ENCODE measurements at places on chromosomes 2 and 18. TPM values are rescaled to one million over a fixed set of nuclear protein-coding genes. Genes with fewer than 3 reads are reported as not detected.

The CIB4 gene
- not detected for total RNA-seq

The FER1L5 gene
- 0.52 TPM for total RNA-seq

The OR6B2 gene
- not detected for total RNA-seq

The GRHL1 gene
- total RNA-seq: under 0.01 TPM

The HOXD1 gene
- total RNA-seq: 0.52 TPM

The KLHL29 gene
- 3.7 TPM for total RNA-seq

The AMER3 gene
- total RNA-seq: not detected

The ITPRID2 gene
- 43.3 TPM for total RNA-seq

The APOB gene
- 0.52 TPM for total RNA-seq

The CFAP221 gene
- 1.0 TPM for total RNA-seq

The IL36G gene
- not detected for total RNA-seq

The MC4R gene
- total RNA-seq: 0.52 TPM

The UNC80 gene
- 2.1 TPM for total RNA-seq

The ARHGEF33 gene
- total RNA-seq: under 0.01 TPM

The ASXL2 gene
- 4.7 TPM for total RNA-seq

The DTNA gene
- 94.5 TPM for total RNA-seq

The ANKRD30B gene
- under 0.01 TPM for total RNA-seq

The KRTCAP3 gene
- not detected for total RNA-seq

The GAD1 gene
- 0.52 TPM for total RNA-seq

The SEC11C gene
- total RNA-seq: 5.2 TPM

The REG3A gene
- total RNA-seq: not detected

The GMCL1 gene
- 7.8 TPM for total RNA-seq

The GNAL gene
- 2.6 TPM for total RNA-seq

The EHD3 gene
- total RNA-seq: 2.6 TPM

The CYTIP gene
- total RNA-seq: 1.0 TPM

The KCNE4 gene
- total RNA-seq: 7.3 TPM

The KLHL41 gene
- total RNA-seq: 2,637 TPM

The ONECUT2 gene
- not detected for total RNA-seq

Measured in skeletal muscle tissue (tissue), 5 donors.